ENCODE measurements at places on chromosomes 2 and 18. TPM values are rescaled to one million over a fixed set of nuclear protein-coding genes. Genes with fewer than 3 reads are reported as not detected.

Gene TTN
- 92.5 TPM for total RNA-seq

Gene DSEL
- 12.7 TPM for total RNA-seq

Gene CDC42EP3
- total RNA-seq, result 12.6 TPM

Gene TSHZ1
- total RNA-seq, result 32.0 TPM

Measured in mucosa of gallbladder (tissue), 1 donor.